Kidney tubule cell (primary cell): ENCODE measurements at places on chromosomes 3 and 15.

GRCh38 chr15:84625123-84625522, 24.3 kb downstream of the ZSCAN2 start:
- no peak for DNase-seq

DNA sequence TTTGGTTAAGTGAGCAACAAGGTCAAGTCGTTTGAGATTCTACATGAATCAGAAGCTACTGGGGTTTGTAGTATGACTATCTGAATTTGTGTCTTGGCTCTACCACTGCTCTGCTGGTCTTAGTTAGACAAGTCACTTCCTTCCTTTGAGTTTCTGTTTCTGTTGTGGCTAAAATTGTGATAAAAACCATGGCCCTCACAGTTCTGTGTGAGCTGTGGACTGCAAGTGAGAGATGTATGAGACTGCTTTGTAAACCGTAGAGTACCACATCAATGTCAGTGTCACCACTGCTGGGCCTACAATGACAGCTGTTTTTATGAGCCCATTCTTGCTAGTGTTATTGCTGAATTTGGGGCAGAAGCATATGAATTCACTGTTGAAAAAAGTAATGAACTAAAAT, 32.7 kb downstream of the RARB start:
- DNase-seq = no peak

- peak; percentile 2 for DNase-seq
These were observed 76.7 kb downstream of the CBLB start for GRCh38 chr3:105791919-105792786.

DNA sequence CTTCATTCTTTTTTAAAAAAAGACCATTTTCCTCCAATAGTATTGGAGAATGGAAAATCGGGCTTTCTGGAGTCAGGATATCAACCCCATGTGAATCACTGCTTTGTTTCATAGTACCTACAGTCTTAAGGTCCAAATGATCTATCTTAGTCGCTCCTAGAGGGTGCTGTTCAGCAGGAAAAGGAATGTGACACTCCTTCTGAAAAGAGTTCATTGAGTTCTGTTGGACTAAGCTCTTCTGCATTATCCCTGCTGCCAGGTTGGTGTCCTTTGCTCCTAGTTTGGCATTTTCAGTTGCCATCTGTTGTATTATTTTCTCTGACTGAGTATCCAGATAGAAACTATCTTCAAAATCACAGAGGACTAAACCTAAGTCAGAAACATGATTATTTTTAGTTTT, 57.2 kb downstream of the POLQ start:
- peak; percentile 14 for DNase-seq

DNA sequence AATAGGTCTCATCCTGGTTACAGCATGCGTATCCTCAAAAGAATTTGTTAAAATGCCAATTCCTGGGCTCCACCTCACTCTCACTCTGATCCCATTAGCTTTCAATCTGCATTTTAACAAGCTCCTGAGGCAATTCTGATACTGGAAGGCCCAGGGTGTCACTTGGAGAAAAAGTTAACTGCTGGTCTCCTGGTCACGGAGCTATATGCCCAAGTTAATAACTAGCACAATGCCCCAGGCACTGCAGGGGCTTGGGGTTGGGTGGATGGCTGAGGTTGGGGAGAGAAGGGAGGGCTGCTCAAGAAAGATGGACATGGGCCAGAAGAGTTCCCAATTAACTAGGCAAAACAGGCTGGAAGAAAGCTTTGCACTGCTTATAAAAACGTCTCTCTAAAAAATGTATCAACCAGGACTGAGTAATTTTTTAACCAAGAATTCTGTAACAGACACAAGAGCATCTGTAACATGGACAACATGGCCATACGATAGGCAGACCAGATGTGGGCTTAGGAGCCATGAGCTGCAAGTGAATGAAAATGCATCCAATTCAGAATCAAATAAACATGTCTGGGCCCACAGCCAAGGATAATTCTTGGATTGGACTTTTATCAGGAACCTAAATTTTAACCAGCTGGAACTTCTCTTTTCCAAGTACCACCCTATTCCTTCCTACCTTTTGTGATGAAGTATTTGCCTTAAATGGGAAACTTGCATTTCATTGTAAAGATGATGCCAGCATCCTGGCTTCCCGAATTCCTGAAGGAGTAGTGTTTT, 4.2 kb downstream of the IL17RD start:
- no peak for DNase-seq

GRCh38 chr3:135440233-135440632, 525.3 kb upstream of the PPP2R3A start:
- DNase-seq = no peak

- DNase-seq = no peak
These were observed 430.3 kb downstream of the NTRK3 start for GRCh38 chr15:87826119-87826747.

- DNase-seq = no peak
These were observed 390.4 kb upstream of the MEIS2 start for GRCh38 chr15:37490707-37491106.

DNA sequence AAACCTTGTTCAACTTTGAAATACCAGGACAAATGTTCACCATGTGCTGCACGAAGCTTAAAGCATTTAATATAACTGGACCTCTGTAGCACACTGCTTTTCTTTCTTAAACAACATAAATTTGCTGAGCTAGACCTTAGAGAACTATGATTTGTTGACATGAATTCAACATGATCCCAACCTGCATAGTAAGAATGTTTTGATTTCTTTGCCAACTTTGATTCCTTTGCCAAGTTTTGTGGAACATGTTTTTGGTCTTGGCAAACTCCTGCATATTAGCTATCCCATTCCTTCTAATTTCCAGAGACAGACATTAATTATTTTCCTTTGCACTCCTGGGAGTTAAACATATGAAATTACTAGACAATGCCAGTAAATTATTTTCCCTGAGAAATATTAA, 197.2 kb upstream of the RBMS3 start:
- no peak for DNase-seq

DNA sequence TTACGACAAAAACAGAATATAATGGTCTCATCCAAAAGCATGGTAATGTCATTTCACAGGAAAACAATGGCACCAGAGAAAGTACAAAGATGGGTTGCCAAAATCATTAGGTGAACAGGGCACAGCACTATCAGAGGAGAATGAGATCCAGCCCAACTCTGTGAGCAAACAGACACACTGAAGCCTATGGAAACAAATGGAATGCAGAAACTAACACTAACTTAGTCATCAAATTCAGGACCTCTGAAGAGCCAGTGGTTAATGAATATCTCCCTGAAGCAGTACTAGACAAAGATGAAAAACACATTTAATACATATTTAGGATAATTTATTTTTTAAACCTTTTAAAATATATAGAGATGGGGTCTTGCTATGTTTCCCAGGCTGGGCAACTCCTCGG, 14.6 kb upstream of the RPS17 start:
- DNase-seq = peak; percentile 36

- DNase-seq = peak; percentile 34
These were observed 46.1 kb downstream of the SMAD6 start for GRCh38 chr15:66747886-66748707.

DNA sequence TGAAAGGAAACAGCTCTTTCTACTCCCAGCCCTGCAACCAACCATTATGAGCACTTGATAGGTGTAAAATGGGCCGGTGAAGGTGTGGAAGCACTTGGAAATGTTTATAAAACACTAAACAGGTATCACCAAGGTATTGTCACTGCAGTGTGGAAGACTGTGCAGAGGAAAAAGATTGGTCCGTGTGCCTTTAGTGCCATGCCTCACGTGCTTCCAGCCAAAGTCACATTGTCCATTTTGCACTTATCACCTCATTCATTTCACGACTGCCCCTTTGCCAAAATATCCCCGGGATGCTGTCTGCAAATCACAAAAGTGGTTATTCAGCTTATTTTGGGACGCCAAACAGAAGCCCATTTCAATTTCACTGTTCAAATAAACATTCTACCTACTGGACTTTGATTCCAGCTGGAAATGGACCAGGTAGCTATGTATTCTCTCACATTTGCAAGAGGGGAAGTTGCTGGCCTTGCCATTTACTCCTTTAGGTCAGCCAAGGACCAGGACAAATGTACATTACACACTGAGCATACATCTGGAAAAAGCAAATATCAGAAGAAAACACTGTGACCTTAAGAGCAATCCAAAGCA, 58.4 kb downstream of the ARRDC4 start:
- no peak for DNase-seq

DNA sequence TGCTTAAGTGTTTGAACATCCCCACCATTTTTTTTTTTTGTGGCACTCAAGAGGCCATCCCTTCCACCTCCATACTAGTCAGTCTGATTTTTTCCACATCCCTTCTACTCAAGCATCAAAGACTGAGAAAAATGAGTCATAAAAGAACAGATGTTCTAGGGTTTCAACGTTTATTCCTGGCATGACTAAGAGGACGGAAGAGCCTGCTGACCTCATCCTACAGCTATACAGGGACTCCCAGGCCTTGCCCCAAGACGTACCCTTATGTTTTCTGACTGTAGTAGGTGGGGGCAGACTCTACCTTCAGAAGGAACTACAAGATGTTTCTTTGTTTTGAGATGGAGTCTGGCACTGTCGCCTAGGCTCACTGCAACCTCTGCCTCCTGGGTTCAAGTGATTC, 3.3 kb upstream of the ITPKA start:
- DNase-seq = peak; percentile 96

GRCh38 chr15:65033659-65034269, 4.3 kb upstream of the MTFMT start:
- DNase-seq = peak; percentile 49

DNA sequence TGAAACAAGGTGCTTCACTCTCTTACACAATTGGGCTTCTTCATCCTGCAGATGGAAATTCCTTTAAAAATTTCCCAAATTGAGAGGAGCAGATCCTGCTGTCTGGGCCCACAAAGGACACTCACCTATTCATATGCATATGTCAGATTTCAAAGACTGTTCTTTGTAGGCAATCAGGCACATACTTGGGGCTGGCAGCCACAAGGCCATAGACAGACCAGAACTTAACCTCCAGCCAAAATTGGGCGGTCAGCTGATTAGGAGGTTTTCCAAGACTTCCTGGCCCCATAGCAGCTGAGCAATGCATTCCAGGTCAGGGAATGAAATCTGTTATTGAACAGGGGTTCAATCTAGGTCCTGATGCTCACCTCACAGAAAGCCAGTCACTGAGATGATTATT, 15.0 kb upstream of the HPS3 start:
- no peak for DNase-seq

- no peak for DNase-seq
These were observed 1.1 kb upstream of the TRPM1 start for GRCh38 chr15:31102374-31103342.

DNA sequence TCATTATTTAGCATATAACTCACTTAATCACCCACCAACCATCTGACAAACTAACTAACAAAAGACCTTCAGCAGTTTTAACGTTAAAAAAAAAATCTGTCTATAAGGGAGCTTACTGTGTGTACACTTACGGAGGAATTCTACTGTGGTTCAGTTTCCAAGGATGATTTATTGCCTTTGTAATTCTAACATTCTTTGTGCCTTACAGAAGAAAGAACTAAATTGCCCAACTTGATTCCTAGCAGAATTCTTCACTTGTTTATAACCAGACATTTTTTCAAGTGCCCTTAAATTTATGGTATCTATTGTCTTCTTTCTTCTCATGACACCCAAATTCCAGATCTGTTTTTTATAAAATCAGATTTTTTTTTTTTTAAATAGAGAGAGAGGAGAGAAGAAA, 119.7 kb upstream of the IGSF10 start:
- DNase-seq = peak; percentile 50

DNA sequence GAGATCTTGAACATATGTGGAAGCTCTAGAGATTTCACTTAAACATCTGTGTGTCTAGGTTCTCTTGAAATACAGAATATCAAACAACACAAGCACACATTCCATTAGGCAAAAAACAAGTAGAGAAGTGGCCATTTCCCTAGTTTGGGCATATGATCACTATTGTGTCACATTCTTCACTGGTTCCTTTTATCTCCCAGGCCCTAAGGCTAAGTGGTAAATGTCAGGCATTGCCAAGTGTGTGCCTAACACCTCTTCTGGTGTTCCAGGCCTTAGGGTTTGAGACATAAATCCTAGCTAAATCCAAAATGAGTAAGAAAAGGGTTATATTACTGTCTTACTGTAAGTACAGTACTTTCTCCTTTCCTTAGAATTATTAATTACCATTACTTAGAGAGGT, 880.1 kb downstream of the PDCD6IP start:
- DNase-seq = no peak

GRCh38 chr3:32292085-32292796, 53.8 kb downstream of the CMTM8 start:
- no peak for DNase-seq

- no peak for DNase-seq
These were observed 59.3 kb downstream of the MAP6D1 start for GRCh38 chr3:183766107-183766506.

GRCh38 chr3:177177749-177178221, 19.5 kb downstream of the TBL1XR1 start:
- no peak for DNase-seq

GRCh38 chr3:105317841-105318240, 48.9 kb upstream of the ALCAM start:
- DNase-seq = no peak

DNA sequence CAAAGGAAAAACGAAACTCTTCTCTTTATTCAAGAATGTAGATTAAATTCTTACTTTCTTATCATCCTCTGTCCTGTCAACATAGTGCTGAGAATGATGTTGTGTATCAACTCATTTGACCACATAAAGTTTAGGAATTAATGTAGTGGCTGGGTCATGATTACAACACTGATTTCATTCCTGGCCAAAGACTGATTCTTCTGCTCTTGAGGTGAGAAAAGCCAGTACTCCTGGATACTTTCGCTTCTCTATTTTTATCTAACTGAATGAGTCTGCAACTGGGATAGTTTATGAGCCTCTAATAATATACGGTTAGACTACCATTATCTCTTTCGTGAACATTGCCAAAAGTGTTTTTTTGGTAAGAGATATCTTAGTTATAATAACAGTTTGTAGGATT, 173.0 kb downstream of the LPP start:
- DNase-seq = no peak

GRCh38 chr3:184846496-184846895, 34.5 kb downstream of the VPS8 start:
- no peak for DNase-seq

DNA sequence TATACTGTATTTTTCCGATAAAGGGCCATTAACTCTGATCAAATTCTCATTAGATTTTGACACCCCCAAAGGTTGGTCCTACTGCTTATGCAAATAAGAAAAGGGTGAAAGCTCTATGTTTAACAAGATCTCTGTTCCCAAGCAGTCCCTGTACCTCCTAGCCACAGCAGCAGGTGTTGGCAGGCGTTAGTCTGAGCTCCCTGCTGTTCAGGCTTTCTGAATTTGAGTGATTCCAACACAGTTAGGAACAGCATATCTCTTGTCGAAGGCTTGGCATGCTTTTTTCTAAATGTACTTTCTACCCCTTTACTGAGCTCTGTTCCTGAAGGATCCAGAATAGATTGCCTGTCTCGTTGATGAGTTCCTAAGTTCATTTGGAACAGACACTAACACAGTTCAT, 42.3 kb downstream of the MITF start:
- DNase-seq = no peak
